ENCODE measurements at places on chromosomes 1 and 21.

DNA sequence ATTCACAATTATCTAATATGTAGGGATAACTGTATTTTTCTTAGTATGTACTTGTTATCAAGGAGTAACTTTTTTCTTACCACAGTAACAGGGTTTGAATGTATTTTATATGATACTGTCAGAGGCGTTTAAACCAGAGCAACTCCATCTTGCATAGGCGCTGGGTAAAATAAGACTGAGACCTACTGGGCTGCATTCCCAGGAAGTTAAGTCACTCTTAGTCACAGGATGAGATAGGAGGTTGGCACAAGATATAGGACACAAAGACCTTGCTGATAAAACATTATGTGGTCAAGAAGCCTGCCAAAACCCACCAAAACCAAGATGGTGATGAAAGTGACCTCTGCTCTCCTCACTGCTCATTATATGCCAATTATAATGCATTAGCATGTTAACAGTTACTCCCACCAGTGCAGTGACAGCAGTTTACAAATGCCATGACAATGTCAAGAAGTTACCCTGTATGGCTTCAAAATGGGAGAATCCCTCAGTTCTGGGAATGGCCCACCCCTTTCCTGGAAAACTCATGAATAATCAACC is 64.8 kb downstream of the RPE65 start:
- DNase-seq: peak; percentile 43

- DNase-seq: no peak
These were observed 29.9 kb downstream of the ACTN2 start for GRCh38 chr1:236716160-236716559.

DNA sequence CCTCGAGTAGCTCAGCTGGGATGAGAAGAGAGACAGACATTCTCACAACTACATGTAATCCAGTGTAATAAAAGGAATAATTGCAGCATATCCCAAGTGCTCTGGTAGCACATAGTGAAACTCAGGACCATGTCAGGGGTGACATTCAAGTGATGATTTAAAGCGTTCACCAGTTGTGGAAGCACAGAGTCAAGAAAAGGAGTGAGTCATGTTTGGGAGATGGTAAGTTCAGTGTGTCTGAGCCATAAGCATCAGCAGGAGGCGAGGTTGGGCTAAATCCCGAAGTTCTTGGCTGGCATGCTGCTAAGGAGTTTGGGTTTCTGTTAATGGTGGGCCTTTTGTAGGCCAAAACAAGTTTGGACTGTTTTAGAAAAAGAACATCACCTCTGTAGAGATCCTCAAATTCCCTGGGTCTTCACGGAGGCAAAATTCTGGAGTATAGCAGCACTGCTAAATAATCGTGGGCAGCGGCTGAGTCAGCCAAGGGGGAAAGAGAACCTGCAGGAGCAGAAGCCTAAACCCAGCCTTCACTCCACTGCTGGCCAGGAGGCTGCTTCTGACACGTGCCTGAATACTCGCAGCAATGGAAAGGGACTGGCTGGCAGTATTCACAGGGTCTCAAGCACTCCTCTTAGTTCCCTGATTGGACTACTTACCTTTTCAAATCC is 7.2 kb upstream of the NHLH1 start:
- no peak for DNase-seq

- no peak for DNase-seq
These were observed 19.2 kb downstream of the CRCT1 start for GRCh38 chr1:152533327-152533938.

DNA sequence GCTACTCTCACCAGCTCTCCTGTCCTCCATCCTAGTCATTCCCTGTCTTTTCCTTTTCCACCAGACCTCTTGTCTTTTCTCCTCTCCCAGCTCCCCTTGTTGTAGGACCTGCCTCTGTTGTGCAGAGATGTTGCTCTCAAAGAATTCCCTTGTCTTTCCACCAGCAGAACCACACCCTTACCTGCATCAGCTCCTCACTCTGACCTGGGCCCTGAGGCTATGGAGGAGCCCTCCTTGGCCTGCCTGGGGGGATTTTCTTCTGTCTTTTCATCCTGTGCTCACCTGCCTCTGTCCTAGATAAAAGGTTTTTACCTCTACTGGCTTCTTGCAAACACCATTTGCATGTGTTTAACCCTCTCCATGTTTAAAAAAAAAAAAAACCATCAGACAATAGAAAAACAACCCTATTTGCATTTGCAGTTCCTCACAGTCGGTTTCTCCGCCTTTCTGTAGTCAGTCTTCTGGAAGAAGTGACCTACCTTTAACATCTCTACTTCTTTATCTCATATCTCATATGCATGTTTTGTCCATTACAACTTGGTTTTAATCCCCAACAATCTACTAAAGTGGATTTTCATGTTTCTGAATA is 12.1 kb downstream of the FCRL5 start:
- DNase-seq: no peak
